ENCODE measurements at places on chromosomes 3 and 15.

DNA sequence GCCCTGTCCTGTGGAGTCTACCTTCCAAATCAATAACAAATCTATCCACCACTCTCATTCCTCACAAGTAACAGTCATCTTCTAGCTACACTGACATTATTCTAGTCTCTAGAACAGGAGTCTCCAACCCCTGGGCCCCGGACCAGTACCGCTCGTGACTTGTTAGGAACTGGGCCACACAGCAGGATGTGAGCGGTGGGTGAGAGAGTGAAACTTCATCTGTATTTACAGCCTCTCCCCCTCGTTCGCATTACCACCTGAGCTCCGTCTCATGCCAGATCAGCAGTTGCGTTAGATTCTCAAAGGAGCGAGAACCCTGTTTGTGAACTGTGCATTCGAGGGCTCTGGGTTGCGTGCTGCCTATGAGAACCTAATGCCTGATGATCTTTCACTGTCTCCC, 31.9 kb downstream of the ROBO2 start:
- no peak for DNase-seq

DNA sequence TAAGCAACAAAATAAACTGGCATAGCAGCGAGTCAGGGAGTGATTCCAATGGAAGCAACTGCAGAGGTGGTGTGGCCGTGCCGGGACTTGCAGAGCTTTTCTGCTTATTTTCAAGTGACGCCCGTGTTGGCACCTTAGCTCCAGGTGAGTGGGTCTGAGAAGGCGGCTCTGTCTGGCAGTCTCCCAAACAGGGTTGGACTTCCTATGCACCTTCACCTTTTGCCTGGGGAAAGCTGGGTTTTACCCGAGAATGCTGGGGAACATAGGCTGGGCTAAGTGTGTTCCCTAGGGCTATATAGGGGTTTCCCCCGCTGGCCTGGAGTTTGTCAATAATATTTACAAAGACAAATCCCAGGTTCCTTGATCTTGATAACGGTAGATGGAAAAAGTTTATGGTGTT, 179.9 kb upstream of the TBL1XR1 start:
- DNase-seq = no peak

DNA sequence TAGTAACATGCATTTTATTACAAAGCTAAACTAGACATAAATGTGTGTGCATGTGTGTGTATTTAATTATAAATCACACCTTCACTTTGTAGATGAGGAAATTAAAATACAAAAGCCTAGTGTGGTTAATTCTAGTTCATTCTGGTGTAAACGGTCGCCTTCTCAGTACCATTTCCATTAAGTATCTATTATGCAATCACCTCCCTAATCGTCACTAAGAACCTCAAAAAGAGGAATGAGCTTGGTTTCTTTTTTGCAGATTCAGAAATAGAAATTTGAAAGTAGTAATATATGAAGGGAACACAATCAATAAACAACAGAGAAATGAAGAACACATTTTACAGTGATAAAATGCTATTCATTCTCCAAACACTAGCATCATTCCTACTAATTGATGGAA, 233.2 kb downstream of the ZBBX start:
- no peak for DNase-seq

DNA sequence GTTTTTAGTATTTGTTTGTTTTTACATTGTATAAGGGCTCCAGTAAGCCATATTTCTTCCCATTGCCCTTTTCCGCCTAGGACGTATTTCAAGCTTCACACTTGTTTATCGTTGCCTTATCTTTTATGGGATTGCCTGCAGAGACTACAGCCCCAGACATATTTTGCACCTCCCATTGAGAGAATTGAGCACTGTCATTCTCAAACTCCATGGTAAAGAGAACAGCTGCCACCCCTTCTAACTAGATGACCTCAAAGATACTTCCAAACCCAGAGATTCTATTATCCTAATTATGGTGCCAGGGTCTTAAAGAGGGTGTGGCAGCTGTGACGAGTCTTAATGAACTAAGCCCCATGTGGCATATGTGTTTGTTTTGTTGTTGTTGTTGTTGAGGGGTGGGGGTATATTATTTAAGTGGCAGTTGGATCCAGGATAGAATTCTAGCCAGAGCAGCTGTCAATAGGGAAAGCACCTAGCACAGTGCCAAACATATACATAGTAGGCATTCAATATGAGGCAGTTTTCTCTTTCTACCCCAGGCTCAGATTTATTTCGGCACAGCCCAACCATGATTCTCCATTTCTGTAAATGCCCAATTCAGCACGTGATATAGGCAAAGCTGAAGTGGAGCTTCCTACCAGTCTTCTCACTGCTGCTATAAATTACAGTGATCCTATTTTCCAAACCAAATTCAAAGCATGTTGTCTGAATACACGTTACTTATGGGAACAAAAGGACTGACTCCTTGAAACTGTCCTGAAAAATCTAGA, 932 bp upstream of the TP53BP1 start:
- DNase-seq = no peak

- no peak for DNase-seq
Observed at GRCh38 chr15:63818191-63818590, 15.6 kb downstream of the HERC1 start.

GRCh38 chr3:106184540-106185457, 316.0 kb upstream of the CBLB start:
- DNase-seq = peak; percentile 26

- no peak for DNase-seq
Observed at GRCh38 chr15:93250950-93251349, 161.9 kb upstream of the RGMA start.

- DNase-seq = no peak
Observed at GRCh38 chr15:28099555-28100140, 533 bp upstream of the OCA2 start.

Data from CD4-positive, alpha-beta T cell treated with Interleukin-2 at 100 ng/mL for 4 hours (primary cell).